Sigmoid colon (tissue), 7 donors: ENCODE measurements at places on chromosomes 6 and 20. TPM values are rescaled to one million over a fixed set of nuclear protein-coding genes. Genes with fewer than 3 reads are reported as not detected.
A peak's percentile ranks its signal among the peaks of the same experiment; 100 is the strongest.

Gene MYBL2
- polyA plus RNA-seq = 6.9 TPM

Gene SEMG1
- 0.26 TPM for polyA plus RNA-seq

Gene PI3
- 2,021 TPM for polyA plus RNA-seq

Gene ANKRD66
- not detected for polyA plus RNA-seq

Gene CALHM4
- not detected for polyA plus RNA-seq

Gene TMEM170B
- polyA plus RNA-seq = 0.92 TPM

GRCh38 chr6:69038841-69039240 lies 403.8 kb downstream of the ADGRB3 start:
- no peak for DNase-seq

- no peak for DNase-seq
Observed at GRCh38 chr6:162181741-162182401, 545.7 kb downstream of the PRKN start.

DNA sequence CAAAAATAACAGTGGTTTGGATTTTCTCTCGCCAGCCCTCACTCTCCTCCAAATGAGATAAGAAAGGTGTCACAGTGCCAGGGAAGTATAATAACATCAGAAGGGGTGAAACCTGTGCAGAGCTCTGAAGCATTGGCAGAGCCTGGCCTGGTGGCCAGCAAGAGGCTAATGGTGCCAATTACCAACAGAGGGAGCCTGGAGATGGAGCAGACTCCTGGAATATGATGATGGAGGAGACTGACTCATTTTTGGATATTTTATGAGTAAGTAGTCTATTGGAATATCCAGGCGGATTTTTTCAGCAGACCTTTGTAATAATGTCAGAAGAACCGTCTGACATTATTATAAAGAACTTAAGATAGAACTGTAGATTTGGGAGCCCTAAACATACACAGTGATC lies 442.6 kb upstream of the MARCKS start:
- no peak for DNase-seq

DNA sequence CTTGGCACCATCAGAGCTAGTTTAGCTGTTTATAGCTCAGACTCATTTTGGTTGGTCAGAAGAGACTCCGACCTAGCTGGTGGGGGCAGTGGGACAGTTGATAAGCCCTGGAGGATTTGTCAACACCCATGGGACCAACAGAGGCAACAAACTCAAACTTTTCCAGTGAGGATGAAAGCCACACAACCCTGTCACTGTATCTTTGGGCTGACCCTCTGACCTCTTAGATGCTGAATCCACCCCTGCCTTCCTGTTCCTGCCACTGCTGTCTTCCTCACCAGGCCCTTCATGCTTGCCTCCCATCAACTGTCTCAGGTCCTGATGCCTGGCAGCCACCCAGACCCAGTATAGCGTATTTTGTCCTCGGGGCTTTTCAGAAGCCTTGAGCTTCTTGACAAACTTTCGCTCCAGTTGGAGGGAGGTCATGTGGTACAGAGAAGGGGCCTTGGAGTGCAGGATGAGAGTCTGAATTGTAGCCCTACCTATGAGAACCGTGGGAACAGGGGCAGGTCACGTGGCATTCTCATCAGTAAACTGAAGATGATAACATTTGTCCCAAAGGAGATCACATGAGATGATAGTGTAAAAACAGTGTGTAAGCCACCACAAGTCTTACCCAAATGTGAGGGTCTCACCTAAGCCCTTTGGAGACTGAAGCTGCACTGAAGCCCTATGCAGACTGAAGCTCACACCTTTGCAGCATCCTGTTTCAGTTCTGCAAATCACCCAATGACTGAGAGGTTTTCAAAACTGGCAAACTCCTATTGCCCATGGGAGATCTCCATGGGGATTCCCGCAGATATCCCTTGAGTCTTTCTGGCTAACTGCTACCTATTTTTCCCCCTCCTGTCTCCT lies 72.0 kb upstream of the F13A1 start:
- no peak for DNase-seq

DNA sequence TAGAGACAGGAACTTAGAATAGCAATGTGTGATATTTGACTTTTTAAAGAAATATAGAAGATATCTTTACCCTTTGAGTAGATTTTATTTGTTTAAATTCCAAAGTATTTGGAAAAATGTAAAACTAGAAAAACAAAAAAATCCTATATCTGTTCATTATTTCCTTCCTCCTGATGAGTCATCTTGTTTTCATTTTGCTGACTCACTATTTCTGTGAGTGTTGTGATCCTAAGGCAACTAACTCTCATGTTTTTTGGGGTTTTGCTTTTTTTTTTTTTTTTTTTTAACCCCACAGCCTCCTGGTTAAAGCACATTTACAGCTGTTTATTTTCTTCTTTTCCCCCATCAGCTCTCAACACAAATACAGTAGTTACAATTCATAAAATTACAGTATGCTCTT lies 37.8 kb upstream of the THEMIS start:
- DNase-seq = no peak

- no peak for DNase-seq
Observed at GRCh38 chr20:61679473-61679872, 386.2 kb downstream of the TAF4 start.

GRCh38 chr6:85865420-85866369 lies 223.0 kb upstream of the SYNCRIP start:
- no peak for DNase-seq

GRCh38 chr6:170130771-170131241 lies 160.1 kb downstream of the DLL1 start:
- DNase-seq = peak; percentile 42

- DNase-seq = no peak
Observed at GRCh38 chr6:90083891-90084290, 189.6 kb downstream of the GJA10 start.

- no peak for DNase-seq
Observed at GRCh38 chr20:3931664-3932063, 42.5 kb downstream of the PANK2 start.

DNA sequence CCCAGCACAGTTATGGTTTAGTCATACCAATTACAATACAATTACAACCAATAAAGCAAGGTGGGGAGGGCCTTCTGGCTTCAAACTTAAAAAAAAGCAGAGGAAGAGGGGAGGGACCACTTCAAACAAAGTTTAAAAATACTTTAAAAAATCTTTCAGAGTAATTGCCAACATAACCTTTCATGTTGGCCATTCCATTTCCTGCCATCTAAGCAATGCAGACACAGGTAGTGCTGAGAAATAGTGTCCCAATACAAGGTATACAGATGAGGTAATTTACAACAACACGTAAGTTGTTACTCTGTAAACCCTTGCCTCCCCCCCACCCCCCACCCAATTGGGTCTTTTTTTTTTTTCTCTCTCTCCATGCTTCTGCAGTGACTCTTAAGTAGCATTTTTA lies 18.8 kb upstream of the TBC1D20 start:
- no peak for DNase-seq

GRCh38 chr6:74577619-74578018 lies 628.2 kb downstream of the COL12A1 start:
- no peak for DNase-seq
